Activated T-cell treated with anti-CD3 and anti-CD28 coated beads for 4 hours (primary cell): ENCODE measurements at places on chromosomes 7 and 10.

- DNase-seq = no peak
These were observed 65.4 kb downstream of the AKAP9 start for GRCh38 chr7:92006046-92006445.

- no peak for DNase-seq
These were observed 811 bp downstream of the CDK5 start for GRCh38 chr7:151056666-151057505.

DNA sequence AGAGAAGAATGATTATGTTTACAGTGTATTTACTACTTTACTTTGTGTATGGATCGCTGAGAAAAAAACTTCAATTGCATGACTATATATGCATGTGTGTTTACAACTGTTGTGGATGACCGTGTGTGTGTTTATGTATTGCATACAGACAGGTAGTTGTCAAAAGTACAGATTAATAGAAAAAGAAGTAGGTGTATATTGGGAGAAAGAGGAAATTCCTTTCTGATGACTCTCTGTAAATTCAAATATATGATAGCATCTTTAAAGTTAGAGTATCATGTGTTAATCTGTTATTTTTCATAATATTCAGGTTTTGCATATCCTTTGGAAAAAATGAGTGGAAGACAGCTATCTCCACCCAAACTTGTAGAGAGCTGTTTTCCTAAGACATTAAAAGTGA, 160.4 kb upstream of the AGR3 start:
- DNase-seq = no peak

DNA sequence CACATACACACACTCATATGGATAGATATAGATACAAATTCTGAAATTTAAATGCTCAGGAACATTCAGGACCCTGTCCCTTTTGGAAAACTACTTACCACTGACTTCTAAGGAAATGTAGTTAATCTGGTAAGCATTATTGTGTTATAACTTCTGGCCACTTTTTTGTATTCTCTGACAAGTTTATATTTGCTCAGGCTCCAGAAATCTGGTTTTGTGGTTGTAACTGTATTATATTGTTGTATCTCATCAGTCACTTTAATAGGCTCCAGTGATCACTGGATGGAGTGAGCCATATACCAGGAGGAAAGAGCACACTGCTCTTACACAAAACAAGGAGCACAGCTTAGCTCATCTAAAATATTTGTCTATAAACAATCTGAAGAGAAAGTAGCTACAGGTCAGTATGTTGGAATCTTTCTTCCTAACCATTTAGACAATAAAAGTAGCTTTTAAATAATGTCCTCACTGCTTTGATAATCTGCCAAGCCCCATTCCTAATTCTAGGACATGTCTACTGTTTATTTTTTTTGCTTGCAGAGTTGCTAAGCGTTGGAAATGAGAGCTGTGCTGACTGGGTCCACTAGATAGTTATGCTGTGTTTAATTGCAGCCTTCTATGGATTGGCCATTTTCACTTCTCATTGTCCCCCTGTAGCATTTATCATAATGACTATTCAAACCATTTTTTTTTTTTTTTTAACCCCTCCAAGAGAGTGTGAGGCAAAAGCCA, 43.8 kb downstream of the SMNDC1 start:
- no peak for DNase-seq

- DNase-seq = no peak
These were observed 33.8 kb downstream of the VOPP1 start for GRCh38 chr7:55538538-55538937.

GRCh38 chr7:55524558-55525310, 47.6 kb downstream of the VOPP1 start:
- DNase-seq = no peak

DNA sequence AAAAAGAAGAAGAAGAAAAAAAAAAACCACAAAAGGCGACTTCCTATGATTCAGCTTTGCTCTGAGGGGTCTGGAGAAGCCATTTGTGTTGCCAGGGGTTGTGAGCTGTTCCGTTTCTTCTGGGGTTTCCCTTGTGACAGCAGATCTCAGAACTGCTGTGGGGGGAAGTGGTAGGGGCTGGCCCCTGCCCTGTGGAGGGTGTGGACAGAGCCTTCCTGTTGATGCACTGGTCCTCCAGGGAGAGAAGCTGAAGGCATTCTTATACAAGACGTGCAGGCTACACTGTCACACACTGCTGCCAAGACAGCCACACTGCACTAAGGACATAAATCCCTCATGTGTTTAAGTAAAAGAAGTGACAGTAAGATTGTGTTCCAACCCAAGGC, 17.3 kb upstream of the CSGALNACT2 start:
- DNase-seq = no peak

- DNase-seq = no peak
These were observed 358.5 kb upstream of the ANKRD30A start for GRCh38 chr10:36766940-36767339.

DNA sequence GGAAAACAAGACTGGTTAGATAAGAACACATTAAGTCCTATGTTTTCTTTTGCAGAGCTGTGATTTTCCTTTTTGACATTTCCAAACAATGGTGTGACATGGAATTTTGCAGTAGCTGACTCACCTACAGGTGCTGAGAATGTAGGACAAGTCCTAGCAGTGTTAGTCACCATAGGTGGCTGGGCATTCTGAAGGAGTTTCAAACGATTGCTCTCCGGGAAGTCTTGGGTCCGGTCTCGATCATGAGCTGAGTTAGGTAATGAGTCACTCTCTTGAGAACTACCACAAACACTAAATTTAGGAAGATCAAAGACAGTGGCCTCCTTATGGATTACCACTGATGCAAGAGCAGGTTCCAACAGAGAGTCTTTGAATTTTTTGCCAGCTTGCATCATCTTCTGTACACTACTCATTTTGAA, 3.6 kb downstream of the FIGNL1 start:
- DNase-seq = no peak

GRCh38 chr7:509426-510130, 10.1 kb downstream of the PDGFA start:
- no peak for DNase-seq
